ENCODE measurements at places on chromosomes 2 and 18.

- no peak for DNase-seq
Observed at GRCh38 chr18:24368749-24369148, 28.9 kb downstream of the OSBPL1A start.

- DNase-seq: no peak
Observed at GRCh38 chr2:121833358-121833723, 77.9 kb downstream of the TSN start.

- DNase-seq: no peak
Observed at GRCh38 chr2:120871881-120872620, 136.4 kb downstream of the GLI2 start.

DNA sequence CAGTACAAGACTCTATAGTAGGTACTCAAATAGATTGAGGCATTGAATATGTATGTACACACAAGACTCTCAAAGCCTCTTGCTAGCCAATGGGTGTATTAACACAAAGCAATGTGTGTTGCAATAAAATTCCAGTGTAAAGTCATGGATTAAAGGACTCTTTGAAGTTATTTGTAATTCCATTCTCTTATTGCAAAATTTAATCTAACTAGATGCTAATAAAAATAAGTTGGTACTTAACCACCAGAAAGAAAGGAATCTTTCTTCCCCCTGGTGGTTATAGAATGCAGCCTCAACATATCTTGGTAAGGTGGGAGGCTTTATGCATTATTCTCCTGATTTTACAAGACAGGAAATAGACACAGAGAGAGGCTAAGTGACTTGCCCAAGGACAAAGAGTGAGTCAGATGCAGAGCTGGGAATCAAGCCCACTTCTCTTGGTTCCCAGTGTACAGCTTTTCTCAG lies 18.0 kb downstream of the LRP1B start:
- no peak for DNase-seq

DNA sequence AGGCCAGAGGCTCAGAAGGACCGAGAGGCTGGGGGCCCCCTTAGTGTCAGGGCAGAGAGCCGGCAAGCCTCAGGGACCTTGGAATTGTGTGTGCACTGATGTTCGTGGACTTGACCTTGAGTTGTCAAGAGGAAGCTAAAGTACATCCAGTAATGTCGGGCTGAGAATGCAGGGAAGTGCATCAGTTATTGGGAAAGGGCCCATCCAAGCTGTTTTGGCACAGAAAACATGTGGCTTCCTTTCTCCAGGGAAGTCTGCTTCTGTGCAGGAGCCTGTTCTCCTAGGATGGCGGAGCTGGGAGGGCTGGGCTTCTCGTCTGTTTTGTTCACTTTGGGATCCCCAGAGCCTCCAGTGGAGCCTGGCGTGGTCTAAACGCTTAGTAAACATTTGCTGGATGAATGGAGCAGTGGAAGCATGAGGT lies 23.7 kb downstream of the ATOH8 start:
- DNase-seq: no peak

Measured in NCI-H1092 (cell line).